ENCODE measurements at places on chromosomes 1 and 21.

- DNase-seq: no peak
These were observed 741.4 kb downstream of the KCNT2 start for GRCh38 chr1:195866781-195867222.

DNA sequence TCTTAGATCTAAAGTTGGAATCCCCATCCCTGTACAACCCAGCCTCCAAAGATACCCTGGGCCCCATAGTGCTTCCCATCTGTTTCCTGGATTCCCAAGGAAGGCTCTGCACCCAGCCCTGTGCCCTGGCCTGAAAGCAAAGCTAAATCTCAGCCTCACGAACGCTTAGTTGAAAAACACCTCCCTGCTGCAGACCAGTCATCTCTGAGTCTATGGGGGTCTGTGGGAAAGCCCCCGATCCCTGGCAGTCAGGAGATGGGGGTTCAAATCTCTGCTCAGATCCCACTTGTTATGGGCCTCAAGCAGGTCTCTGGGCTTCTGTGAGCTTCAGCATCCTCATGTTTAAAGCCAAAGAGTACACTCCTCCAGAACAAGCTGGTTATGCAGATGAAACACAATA lies 210.5 kb upstream of the GRIK3 start:
- DNase-seq: no peak

- DNase-seq: no peak
These were observed 107.2 kb downstream of the DNM3 start for GRCh38 chr1:171948511-171948910.

DNA sequence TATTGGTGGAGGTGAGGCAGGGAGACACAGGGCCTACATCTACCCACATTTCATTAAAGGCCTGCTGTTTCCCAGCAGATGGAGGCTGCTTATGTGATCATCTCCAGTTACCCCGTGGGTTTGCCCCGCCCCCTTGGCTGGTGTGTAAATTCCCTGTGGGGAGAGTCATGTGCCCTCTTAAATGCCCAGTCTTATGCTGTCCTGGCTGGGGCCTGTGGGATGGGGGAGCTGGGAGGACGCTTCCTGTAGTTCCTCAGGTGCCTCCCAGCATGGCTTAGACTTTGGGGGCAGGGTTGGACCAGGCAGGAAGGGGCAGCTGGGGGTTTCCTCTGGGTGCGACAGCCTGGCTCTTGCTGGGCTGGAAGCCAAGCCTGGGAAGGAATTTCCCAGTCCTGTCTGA lies 15.5 kb upstream of the CITED4 start:
- peak; percentile 47 for DNase-seq

DNA sequence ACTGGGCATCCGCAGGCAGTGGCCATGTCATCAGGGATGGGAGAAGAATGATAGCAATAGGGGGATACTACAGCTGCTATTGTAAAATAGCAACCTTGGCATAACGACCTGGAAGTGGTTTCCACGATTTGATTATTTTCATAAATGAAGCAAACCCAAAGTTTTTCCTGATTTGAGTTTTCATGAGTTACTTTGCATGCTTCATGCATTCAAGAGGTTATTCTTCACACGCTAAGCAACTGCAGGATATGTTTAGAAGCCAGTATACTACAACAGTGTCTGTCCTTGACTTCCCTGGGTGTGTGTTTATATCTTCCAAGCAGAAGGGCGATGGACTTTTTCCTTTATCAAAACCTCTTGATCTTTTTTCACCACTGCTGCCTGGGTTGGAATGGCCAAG lies 281.1 kb upstream of the DUSP10 start:
- no peak for DNase-seq

- no peak for DNase-seq
These were observed 8.6 kb downstream of the ARF1 start for GRCh38 chr1:228091084-228091483.

- DNase-seq: peak; percentile 18
These were observed 37.3 kb downstream of the CHAF1B start for GRCh38 chr21:36422279-36423098.

DNA sequence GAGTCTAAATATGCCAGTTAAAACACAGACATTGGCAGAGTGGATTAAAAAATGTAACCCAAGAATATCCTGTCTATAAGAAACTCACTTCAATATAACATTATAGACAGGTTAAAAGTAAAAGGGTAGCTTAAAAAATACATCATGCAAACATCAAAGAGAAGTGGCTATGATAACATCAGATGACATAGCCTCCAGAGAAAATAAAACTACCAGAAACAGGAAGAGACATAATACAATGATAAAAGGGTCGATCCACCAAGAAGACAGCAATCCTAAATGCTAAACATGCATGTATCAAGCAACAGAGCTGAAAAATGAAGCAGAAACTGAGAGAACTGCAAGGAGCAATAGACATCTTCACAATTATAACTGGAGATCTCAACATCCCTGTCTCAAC lies 190.2 kb upstream of the NR5A2 start:
- no peak for DNase-seq

DNA sequence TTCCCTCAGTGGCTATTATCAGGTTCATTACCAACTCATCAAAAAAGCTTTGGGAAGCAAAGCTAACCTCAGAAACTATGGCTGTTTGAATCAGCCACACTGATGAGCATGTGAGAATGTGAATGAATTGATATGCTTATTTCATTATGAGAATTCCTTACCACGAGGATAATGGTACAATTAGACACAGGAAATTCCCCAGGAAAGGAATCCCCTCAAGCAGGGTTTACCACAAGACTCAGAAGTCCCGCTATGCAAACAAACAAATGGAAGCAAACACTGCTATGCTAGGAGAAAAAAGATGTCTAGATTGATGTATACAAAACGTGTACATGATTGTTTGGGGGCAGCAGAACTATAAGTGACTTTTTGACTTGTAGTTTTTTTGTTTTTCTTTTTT lies 205.0 kb downstream of the HMCN1 start:
- no peak for DNase-seq

- DNase-seq: no peak
These were observed 9.8 kb downstream of the PHC2 start for GRCh38 chr1:33420870-33421775.

DNA sequence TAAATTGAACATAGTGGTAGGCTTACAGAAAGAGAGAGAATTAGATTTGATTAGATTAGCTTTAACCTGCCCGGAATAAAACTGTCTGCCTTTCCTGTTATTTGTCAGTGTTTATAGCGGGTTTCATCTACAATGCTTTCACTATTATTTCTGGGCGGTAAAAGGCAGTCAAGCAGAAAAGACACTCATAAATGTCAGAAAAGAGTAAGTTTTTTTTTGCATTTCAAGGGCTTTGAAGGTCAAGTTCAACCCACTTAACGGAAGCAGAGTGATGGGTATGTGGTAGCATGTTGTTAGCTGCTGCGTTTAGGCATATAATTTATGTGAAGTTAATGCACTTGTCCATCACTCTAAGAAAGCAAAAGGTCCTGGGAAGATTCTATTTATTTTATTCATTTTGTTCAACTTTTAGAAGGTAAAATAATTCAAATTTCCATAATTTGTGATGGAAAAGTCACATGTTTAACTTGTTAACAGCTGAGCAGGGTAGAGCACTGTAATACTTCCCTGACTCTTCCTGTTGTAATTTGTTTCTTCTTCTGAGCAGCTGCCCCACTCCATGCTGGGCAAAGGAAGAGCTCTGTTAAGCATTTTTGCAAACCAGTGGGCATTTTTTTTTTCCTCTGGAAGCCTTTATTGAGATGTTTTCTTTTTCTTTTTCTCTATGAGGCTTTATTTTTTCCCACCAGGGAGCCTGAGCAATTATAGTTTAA lies 220.1 kb downstream of the ST6GALNAC3 start:
- DNase-seq: no peak

GRCh38 chr1:205518661-205519540 lies 14.4 kb downstream of the CDK18 start:
- no peak for DNase-seq

GRCh38 chr1:186482661-186483255 lies 21.8 kb upstream of the PDC start:
- DNase-seq: no peak

- DNase-seq: no peak
These were observed 252.3 kb downstream of the FMN2 start for GRCh38 chr1:240343966-240344365.

DNA sequence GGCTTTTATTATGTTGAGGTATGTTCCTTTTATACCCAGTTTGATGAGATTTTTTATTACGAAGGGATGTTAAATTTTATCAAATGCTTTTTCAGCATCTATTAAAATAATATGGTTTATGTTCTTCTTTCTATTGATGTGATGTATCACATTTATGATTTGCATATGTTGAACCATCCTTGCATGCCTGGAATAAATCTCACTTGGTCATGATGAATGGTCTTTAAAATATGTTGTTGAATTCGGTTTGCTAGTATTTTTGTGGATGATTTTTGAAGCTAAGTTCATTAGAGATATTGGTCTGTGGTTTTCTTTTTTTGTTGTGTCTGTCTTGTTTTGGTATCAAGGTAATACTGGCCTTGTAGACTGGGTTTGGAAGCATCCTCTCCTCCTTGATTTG lies 14.1 kb downstream of the GPR88 start:
- DNase-seq: no peak

GRCh38 chr21:45596704-45597318 lies 46.7 kb upstream of the PCBP3 start:
- DNase-seq: peak; percentile 90

GRCh38 chr1:169964206-169964605 lies 70.5 kb upstream of the SCYL3 start:
- no peak for DNase-seq

- DNase-seq: no peak
These were observed 635.1 kb downstream of the PTPRC start for GRCh38 chr1:199273837-199274379.

DNA sequence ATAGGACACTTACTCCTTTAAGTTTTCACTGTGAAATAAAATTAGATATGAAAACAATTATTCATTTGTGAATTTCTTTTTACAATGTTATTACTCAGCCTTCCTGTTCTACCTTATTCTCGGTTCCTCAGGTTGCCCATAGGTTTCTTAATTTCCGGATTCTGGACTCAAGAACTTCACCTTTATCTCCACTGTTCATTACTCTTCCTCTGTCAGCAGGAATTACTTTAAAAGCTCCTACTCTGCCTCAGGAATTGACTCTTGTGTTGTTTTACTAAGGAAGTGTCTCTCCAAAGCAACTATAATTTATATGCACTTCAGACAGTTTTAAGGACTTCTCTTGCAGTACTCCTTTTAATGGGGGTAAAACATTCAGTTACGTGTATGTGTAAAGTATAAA lies 123.8 kb downstream of the OSBPL9 start:
- DNase-seq: no peak

DNA sequence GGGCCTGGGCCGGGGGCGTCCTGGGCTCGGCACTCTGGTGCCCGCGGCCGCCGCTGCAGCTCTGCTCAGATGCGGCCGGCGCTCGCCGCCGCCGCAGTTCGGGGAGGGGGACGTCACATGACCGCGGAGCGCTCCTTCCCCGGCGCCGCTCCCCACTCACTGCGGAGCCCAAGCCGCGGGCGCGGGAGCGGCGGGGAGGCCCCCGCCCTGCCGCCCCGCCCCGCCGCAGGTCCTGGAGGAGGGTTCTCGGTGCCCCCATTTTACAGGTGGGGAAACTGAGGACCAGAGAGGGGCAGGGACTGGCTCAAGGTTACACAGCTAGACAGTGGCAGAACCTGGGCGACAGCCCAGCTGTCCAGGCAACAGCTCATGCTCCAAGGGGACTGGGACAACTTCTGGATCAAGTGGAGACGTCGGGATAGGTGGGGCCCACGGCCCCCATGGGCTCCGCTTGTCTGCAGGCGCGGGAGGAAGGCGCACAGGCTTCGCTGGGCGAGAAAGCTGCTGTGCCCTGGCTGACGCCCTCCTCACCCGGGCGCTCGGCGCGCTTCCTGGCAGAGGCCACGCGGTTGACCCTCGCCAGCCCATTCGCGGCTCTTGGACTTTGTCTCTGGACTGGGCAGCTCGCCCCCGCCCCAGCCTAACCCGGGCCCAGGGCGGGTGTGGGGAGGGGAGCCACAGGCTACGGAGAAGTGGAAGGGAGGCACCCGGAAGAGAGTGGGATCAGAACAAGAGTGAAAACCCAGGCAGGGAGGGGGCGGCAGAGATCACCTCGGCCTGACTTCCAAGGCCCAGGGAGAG lies at the start of gene RAP1GAP:
Gene RAP1GAP (minus strand): TSS at position 100 of the 801 bp plus-strand sequence. CDS start 49,325 bp downstream, outside the sequence.
- no peak for DNase-seq

Data from activated CD4-positive, alpha-beta T cell treated with anti-CD3 and anti-CD28 coated beads for 4 hours (primary cell).